B cell (primary cell): ENCODE measurements at places on chromosomes 11 and 22. TPM values are rescaled to one million over a fixed set of nuclear protein-coding genes. Genes with fewer than 3 reads are reported as not detected.

TTC36 gene
- 0.73 and 0.79 TPM in 2 replicates for total RNA-seq

HOATZ gene
- total RNA-seq = not detected in 2 replicates

DNA sequence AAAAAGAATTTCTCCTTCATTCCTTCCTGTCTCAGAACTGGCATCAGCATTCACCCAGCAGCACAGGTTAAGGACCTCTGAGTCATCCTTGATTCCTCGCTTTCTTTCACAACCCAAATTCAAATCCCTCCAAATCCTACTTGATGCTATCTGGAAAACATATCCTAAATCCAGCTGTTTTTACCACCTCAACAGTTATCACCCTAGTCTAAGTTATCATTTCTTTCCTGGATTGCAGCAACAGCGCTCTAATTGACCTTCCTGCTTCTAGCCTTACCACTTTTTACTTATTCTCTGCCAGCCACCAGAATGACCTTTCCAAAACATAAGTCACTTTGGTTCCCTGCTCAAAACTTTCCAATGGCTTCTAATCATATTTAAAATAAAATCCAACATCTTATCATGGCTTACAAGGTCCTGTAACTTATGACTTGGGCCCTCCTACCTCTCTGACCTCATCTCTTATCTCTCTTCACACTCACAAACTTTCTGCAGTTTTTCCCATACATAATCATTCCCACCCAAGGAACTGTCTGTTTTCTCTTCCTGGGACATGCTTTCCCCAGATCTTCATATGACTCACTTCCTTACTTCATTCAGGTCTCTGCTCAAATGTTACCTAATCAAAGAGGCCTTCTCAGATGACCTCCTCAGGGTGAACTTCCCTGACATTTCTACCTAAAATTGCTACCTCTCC is 119.4 kb downstream of the TTC28 start:
- no peaks in the 10 kb centered on the region for H3K4me1 ChIP-seq
- no peak overlapping the region for H3K4me3 ChIP-seq
- DNase-seq = no peak
- H3K36me3 ChIP-seq = no peaks in the 10 kb centered on the region
- no peaks in the 10 kb centered on the region for H3K27me3 ChIP-seq

- no peak for DNase-seq
- no peak overlapping the region for H3K27ac ChIP-seq
- H3K27me3 ChIP-seq = no peaks in the 10 kb centered on the region
- H3K36me3 ChIP-seq = no peaks in the 10 kb centered on the region
Observed at GRCh38 chr11:8745431-8746253, 63.0 kb downstream of the RPL27A start.

- no peak overlapping the region for H3K4me3 ChIP-seq
- no peak for DNase-seq
- H3K4me1 ChIP-seq = no peaks in the 10 kb centered on the region
- H3K27me3 ChIP-seq = no peaks in the 10 kb centered on the region
- H3K36me3 ChIP-seq = no peaks in the 10 kb centered on the region
Observed at GRCh38 chr11:125300791-125301218, 136.3 kb downstream of the PKNOX2 start.

DNA sequence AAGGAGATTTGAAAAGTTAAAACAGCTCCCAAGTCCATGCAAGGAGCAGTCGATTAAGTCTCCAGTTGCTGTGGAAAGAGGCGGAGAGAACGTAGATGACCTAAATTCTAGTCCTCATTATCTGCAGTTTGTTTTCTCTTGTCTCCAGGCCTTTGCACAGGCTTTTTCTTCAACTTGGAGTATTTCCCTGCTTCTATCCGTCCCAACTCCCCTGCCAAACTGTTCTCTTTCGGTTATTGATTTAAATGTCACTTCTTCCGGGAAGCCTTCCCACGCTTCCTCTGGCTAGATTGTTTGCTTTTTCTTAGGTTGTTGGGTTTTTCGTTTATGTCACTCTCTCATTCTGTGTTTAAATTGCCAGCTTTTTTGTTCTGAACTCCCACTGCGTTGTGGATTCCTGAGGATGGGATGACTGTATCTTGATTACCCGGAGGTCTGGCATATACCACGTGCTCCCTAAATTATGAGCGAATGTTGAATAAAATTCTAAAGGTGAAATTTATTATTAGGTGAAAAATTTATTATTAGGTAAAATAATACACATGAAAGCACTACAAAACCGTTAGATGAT is 463 bp downstream of the TMEM126B start:
- H3K27me3 ChIP-seq = no peaks in the 10 kb centered on the region
- peaks cover 5% of the 10 kb centered on the region for H3K36me3 ChIP-seq
- H3K4me3 ChIP-seq = peak overlapping the region; percentile 99
